Mesothelial cell of epicardium (in vitro differentiated cells): ENCODE measurements at places on chromosomes 7 and 10.

DNA sequence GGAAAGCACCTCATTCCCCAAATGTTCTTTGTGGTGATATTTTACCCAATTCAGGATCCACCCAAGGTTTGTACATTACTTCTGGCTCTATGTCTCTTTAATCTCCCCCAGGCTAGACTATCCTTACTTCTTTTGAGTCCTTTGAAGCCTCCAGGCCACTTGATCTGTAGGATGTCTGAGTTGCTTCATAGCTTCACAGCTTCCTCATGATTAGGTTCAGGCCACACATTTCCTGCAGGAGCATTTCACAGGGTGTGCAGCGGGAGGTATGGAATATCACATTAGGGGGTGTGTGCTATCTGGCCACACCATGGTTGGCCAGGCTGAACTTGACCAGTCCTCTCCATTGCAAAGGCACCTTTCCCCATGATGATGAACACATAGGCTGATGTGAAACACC is 18.7 kb downstream of the TSPAN15 start:
- H3K36me3 ChIP-seq, result no peaks in the 10 kb centered on the region
- H3K27ac ChIP-seq, result no peak overlapping the region
- no peak overlapping the region for H3K4me3 ChIP-seq
- H3K4me1 ChIP-seq, result peaks cover 19% of the 10 kb centered on the region
- DNase-seq, result no peak

- no peaks in the 10 kb centered on the region for H3K27me3 ChIP-seq
- H3K27ac ChIP-seq, result peak overlapping the region; percentile 99
- H3K4me3 ChIP-seq, result peak overlapping the region; percentile 95
Measured at GRCh38 chr7:99409806-99410205, 1.0 kb downstream of the BUD31 start.

DNA sequence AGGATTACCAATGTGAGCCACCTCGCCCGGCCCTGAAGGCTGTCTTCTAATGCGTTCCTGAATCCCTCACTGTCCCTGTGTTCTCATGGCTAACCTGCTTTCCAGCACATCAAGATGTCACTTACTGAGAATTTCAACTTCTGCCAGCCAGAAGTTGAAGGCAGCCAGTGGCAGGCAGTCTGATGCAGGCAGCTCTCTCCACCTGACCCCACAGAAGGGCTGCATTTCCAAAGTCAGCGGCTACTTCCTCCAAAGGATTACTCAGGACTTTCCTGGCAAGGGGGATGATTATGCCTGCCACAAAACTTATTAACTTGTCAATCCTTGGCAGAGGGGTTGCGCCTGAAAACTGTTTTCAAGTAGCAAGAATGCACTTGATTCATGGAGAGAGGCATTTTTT is 1219.4 kb downstream of the TYW1 start:
- no peaks in the 10 kb centered on the region for H3K36me3 ChIP-seq
- H3K4me3 ChIP-seq, result no peak overlapping the region

- no peak for DNase-seq
- H3K4me1 ChIP-seq, result peaks cover 19% of the 10 kb centered on the region
- H3K27me3 ChIP-seq, result peaks cover 35% of the 10 kb centered on the region
- H3K4me3 ChIP-seq, result no peak overlapping the region
- H3K36me3 ChIP-seq, result no peaks in the 10 kb centered on the region
Measured at GRCh38 chr10:123759501-123760031, 93.4 kb downstream of the GPR26 start.

DNA sequence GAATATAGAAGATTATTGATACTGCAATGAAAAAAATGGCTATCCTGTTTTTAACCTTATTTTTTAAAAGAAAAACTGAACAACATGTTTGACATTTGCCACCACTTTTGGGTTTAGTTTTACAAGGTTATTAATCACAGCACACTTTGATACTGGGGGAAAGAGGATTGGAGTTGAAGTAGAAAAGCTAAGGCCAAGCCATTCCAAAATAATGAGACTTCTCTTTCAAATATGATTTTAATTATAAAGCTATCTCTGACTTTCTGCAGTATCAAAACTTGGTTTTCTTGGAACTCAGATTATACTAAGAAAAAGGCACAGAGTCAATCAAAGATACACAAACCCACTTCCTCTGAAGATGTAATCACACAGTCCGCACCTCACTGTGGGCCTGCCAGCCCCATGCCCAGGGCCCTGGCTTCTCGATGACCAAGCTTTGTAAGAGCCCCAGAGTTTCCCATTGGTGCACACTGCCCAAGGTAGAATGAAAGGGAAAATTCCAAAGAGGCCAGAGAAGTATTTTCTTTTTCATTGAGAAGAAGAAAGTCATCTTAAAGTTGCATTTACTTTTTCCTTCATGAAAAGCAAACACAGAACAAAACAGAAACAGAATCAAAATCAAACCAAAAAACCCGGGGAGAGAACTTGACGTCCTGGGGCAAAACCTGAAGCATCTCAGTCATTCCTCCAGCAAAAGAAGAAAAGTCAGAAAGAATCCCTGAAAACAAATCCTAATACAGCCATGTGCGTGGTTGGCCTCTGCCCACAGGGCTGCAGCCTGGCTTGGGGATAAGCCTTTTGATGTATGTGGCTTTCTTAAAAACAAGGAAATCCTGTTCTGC is 187.7 kb upstream of the KLF6 start:
- no peaks in the 10 kb centered on the region for H3K27me3 ChIP-seq
- DNase-seq, result no peak
- no peaks in the 10 kb centered on the region for H3K36me3 ChIP-seq
- no peak overlapping the region for H3K4me3 ChIP-seq
- peak overlapping the region; percentile 66 for H3K27ac ChIP-seq

- H3K27me3 ChIP-seq, result peaks cover 4% of the 10 kb centered on the region
- H3K4me3 ChIP-seq, result no peak overlapping the region
- peaks cover 10% of the 10 kb centered on the region for H3K4me1 ChIP-seq
- DNase-seq, result no peak
Measured at GRCh38 chr10:30075481-30075880, 16.1 kb upstream of the JCAD start.

DNA sequence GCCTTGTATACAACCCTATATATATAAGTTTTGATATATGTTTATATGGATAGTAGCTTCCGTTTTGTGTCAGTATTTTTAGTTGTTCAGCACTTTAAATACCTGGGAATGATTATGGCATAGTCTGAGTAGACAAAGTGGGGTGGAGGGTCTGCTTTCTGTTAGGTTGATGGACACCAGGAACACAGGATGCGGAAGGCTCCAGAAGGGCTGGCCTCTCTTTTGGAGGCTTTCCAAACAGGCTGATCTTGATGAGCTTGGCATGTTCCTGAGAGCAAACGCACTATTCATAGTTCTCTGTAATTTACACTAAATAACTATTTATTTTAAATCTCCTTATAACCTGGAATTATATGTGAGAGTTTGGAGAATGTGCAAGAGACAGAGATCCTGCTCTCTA is 12.7 kb downstream of the AKR1E2 start:
- no peaks in the 10 kb centered on the region for H3K36me3 ChIP-seq
- H3K4me1 ChIP-seq, result no peaks in the 10 kb centered on the region
- H3K27me3 ChIP-seq, result no peaks in the 10 kb centered on the region
- DNase-seq, result no peak

DNA sequence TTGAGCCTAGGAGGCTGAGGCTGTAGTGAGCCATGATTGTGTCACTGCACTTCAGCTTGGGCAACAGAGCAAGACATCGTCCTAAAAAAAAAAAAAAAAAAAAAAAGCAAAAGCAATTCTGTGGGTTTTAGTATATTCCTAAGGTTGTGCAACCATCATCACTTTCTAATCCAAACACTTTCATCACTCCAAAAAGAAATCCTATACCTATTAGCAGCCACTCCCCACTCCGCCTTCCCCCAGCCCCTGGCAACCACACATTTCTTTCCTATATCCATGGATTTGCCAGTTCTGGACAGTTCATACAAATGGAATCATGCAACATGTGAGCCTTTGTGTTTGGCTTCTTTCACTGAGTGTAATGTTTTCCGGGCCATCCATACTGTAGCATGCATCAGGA is 20.4 kb downstream of the ZAN start:
- H3K27ac ChIP-seq, result no peak overlapping the region
- H3K36me3 ChIP-seq, result no peaks in the 10 kb centered on the region
- no peak overlapping the region for H3K4me3 ChIP-seq
- DNase-seq, result no peak

DNA sequence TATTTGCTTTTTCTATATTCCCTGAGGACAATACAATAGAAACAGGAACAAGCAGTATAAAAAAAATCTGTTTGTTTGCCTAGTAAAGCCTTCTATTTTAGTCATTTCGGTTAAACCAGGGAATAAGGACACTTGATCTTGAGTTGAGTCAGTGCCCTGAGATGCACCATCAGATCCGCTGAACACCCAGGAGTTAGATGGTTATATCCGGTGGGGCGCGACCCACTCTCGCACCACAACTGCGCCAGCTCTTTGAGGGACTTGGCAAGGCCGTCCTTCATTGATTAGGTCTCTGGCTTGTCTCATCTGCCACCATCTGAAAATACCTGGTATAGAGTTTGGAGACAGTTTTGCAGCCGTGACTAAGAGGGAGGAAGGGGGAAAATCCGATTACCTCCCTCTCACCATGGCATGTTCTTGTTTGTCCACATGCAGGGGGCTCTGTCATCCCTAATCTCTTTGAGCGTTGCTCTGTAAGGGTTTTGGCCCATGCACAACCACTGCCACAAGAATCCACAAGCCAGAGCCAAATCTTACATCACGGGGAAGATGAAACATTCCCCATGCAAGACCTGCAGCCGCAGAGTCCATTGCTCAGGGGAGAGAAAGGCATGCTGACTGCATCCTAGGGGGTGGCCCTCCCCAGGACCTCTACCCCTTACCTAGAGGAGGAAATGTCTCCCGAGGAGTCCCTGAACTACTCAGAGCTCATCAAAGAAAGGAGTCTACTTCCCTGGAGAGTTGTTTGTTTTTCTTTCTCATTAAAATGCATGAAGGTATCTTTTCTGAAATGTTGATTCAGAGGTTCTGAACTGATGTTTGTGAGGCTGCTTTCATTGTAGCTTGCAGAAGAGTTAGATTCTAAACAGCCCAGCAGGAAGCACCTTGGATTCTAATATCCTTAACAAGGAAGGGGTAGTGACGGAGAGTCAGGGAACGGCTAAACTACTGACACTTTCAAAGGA is 101.6 kb upstream of the FAM171A1 start:
- H3K27me3 ChIP-seq, result peaks cover 7% of the 10 kb centered on the region
- H3K27ac ChIP-seq, result peak overlapping the region; percentile 82
- no peak for DNase-seq
- H3K4me3 ChIP-seq, result peak overlapping the region; percentile 37
- no peaks in the 10 kb centered on the region for H3K36me3 ChIP-seq
- H3K4me1 ChIP-seq, result peaks cover 18% of the 10 kb centered on the region

- H3K4me1 ChIP-seq, result peaks cover 26% of the 10 kb centered on the region
- no peak overlapping the region for H3K27ac ChIP-seq
- DNase-seq, result no peak
- H3K27me3 ChIP-seq, result peaks cover 65% of the 10 kb centered on the region
- H3K36me3 ChIP-seq, result no peaks in the 10 kb centered on the region
- H3K4me3 ChIP-seq, result no peak overlapping the region
Measured at GRCh38 chr10:86644152-86644793, 10.1 kb upstream of the OPN4 start.

GRCh38 chr10:88181902-88182600 is 318.6 kb downstream of the PTEN start:
- H3K4me3 ChIP-seq, result no peak overlapping the region
- H3K27ac ChIP-seq, result no peak overlapping the region
- no peaks in the 10 kb centered on the region for H3K36me3 ChIP-seq
- H3K27me3 ChIP-seq, result no peaks in the 10 kb centered on the region
- no peaks in the 10 kb centered on the region for H3K4me1 ChIP-seq

- H3K36me3 ChIP-seq, result no peaks in the 10 kb centered on the region
- H3K4me1 ChIP-seq, result peaks cover 7% of the 10 kb centered on the region
Measured at GRCh38 chr7:113371416-113372043, 253.2 kb upstream of the SMIM30 start.

DNA sequence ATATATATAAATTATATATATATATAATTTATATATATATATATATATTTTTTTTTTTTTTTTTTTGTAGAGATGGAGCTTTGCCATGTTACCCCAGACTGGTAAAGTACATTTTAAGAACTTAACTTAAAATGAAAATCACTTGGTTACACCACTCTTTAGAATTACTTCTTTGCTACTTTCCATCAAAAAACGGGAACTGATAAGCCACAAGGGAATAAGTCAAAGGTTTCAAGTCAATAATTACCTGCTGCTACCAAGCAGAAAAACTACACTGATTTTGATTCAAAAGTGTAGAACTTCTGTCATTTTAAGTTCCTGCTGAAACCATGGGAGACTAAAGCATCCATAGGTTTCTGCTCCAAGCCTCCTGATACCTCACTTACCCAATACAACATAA is 12.2 kb downstream of the PPA1 start:
- H3K36me3 ChIP-seq, result peaks cover 5% of the 10 kb centered on the region
- no peak overlapping the region for H3K27ac ChIP-seq
- H3K27me3 ChIP-seq, result no peaks in the 10 kb centered on the region
- H3K4me1 ChIP-seq, result peaks cover 9% of the 10 kb centered on the region

DNA sequence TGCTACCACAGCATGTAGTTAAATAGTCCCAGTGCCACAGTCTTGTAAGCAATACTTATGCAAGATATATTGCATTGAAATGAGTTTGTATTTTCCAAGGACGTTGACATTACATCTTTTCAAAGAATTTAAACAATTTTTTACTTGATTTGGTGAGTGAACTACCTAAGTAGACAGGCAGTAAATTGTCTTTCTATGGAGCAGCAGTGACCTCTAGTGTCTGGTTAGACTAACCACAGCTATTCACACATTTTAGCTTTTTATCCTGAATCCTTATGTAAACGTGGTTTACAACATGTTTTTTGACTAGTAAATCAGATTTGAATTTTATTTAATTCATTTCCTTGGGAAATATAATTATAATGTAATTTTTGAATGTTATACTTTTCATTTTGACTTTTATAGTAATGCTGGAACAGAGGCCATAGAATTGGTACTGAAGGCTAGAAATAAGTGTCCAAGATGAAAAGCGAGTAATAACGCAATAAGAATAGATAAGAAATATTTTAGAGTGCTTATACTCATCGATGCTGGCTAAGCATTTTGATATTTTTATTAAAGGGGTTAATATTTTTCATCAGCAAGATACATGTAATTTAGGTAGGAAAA is 5.6 kb downstream of the LRRTM3 start:
- H3K27me3 ChIP-seq, result peaks cover 63% of the 10 kb centered on the region
- no peak overlapping the region for H3K27ac ChIP-seq
- no peak for DNase-seq
- H3K4me3 ChIP-seq, result no peak overlapping the region
- no peaks in the 10 kb centered on the region for H3K36me3 ChIP-seq

GRCh38 chr7:1966631-1967200 is 266.0 kb downstream of the MAD1L1 start:
- no peaks in the 10 kb centered on the region for H3K27me3 ChIP-seq
- no peak overlapping the region for H3K27ac ChIP-seq
- no peaks in the 10 kb centered on the region for H3K4me1 ChIP-seq
- no peak overlapping the region for H3K4me3 ChIP-seq
- no peak for DNase-seq
- peaks cover 20% of the 10 kb centered on the region for H3K36me3 ChIP-seq
